Left lung (tissue), 14 donors: ENCODE measurements at places on chromosomes 2 and 18. TPM values are rescaled to one million over a fixed set of nuclear protein-coding genes. Genes with fewer than 3 reads are reported as not detected.

TSPYL6 gene
- polyA plus RNA-seq = 0.17 TPM

ANTXR1 gene
- polyA plus RNA-seq = 85.8 TPM

MSH2 gene
- 59.1 TPM for polyA plus RNA-seq

TMEM37 gene
- polyA plus RNA-seq = 27.6 TPM

SPEG gene
- polyA plus RNA-seq = 21.5 TPM

TGFA gene
- polyA plus RNA-seq = 0.77 TPM

CSRNP3 gene
- 8.5 TPM for polyA plus RNA-seq

SCN9A gene
- polyA plus RNA-seq = 12.2 TPM

CIDEA gene
- polyA plus RNA-seq = 1.9 TPM

PSMA8 gene
- not detected for polyA plus RNA-seq

CNGA3 gene
- not detected for polyA plus RNA-seq

DUSP11 gene
- 34.3 TPM for polyA plus RNA-seq

ST8SIA3 gene
- polyA plus RNA-seq = 0.24 TPM

CTDSP1 gene
- polyA plus RNA-seq = 150 TPM

PER2 gene
- 8.7 TPM for polyA plus RNA-seq

DLX2 gene
- not detected for polyA plus RNA-seq

ALK gene
- polyA plus RNA-seq = not detected

DNA sequence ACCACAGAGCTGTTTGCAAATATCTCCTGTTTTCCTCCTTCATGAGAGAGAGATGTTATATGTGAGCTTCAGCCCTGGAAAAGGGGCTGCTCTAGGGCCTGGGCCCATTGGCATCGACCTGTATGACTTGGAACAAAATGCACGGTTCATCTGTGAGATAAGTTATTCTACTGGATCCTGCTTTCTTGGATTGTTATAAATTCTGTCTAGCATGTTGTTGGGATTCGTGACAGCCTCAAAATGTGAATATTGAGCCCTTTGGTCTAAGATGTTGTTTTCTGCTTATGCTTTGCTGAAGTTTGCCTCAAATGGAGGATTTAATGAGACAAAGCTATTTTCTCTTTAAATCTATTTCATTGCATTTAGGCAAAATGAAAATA is 372.9 kb downstream of the EN1 start:
- no peak for DNase-seq

DNA sequence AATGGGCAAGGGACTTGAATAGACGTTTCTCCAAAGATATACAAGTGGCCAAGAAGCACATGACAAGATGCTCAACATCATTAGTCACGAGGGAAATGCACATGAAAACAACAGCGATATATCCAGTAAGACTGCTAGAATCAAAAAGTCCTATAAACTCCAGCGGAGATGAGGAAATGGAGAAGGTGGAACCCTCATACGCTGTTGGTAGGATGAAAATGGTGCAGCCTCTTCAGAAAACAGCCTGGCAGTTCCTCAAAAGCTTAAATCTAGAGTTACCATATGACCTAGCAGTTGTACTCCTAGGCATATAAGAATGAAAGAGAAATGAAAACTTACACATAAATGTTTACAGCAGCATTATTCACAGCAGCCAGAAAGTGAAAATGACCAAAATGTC is 48.1 kb downstream of the HPCAL1 start:
- no peak for DNase-seq

GRCh38 chr2:392926-393280 is 105.0 kb upstream of the ALKAL2 start:
- no peak for DNase-seq

- DNase-seq = no peak
Measured at GRCh38 chr2:167134381-167135072, 246.2 kb downstream of the XIRP2 start.

GRCh38 chr2:235609321-235609720 is 115.5 kb downstream of the AGAP1 start:
- no peak for DNase-seq

- DNase-seq = no peak
Measured at GRCh38 chr2:32363597-32363996, 6.8 kb downstream of the BIRC6 start.

DNA sequence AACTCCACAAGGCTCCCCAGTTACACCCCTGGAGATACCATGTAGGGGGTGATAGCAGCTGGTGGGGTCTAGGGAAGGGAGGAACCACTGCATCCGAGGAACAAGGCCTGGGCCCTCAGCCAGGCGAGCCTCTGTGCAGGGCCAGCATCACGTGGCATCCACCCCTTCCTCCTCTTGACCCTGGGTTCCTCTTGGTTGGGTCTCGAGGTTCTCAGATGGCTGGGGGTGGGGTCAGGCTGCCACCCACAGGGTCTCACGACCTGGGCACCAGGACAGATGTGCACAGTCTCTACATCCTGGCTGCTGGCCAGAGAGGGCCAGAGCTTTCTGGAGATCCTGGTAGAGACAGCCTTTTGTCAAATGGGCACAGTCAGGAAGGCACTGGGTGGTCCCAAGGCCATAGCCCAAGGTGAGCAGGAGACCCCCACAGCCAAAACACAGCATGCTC is 10.4 kb downstream of the HS6ST1 start:
- DNase-seq = peak; percentile 50

DNA sequence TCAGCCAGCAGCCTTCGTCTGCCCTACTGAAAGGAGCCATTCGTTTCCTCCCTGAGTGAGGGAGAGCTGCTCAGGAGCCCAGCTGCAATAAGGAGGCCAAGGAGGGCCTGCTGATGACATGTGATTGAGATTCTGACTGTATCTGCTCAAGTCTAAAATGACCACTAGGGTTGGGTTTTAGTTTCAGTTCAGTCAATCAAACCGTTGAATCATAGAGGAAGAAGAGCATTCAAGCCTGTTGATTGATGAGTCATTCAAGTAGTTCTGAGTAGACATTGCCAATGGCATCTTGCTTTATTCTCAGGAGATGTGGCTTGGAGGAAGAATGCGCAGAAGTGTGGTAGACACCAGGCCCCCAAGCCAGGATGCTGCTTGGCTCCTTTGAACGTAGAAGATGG is 19.9 kb upstream of the BCL2L11 start:
- no peak for DNase-seq

DNA sequence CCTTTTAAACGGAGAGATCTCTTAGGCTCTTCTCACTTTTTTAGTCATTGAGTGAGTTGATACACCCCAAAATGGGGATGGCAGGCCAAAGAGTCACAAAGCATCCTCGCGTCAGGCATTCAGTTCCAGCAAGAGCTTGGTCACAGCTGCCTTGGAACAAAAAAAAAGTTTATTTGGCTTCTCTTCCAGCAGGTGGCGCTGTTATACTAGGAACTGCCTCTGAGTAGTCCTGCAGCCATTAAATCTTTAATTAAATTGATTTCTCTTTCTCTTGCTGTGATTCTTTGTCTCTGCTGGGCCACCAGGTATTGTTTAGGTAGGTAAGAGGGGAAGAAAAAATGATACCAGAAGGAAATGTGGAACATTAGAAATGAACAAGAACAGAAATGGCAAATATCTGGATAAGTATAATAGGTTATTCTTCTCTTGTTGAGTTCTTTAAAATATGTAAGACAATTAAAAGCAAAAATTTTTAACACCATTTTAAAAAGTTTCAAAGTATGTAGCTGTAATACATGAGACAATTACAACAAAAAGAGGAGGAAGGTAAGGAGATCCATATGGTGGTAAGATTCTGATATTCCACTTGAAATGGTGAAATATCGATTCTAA is 175.1 kb downstream of the GALNT1 start:
- no peak for DNase-seq

- DNase-seq = peak; percentile 40
Measured at GRCh38 chr2:216023055-216023648, 9.8 kb upstream of the MREG start.

DNA sequence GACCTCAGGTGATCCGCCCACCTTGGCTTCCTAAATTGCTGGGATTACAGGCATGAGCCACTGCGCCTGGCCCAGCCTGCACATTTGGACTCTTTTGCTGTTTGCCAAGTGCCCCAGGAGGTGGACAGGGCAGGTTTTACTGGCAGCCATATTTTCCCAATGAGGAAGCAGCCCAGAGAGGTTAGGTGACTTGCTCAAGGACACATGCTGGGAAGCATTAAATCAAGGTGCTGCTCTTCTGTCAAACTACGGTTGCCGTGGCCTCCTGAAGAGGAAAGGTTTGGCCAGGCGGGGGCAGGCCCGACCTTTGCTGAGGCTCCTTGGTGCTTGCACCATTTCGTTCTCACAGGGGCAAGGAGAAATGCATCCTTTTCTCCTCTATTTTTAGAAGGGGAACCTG is 44.0 kb downstream of the DNMT3A start:
- peak; percentile 27 for DNase-seq

GRCh38 chr2:171347591-171348032 is 86.2 kb downstream of the METTL8 start:
- DNase-seq = no peak

DNA sequence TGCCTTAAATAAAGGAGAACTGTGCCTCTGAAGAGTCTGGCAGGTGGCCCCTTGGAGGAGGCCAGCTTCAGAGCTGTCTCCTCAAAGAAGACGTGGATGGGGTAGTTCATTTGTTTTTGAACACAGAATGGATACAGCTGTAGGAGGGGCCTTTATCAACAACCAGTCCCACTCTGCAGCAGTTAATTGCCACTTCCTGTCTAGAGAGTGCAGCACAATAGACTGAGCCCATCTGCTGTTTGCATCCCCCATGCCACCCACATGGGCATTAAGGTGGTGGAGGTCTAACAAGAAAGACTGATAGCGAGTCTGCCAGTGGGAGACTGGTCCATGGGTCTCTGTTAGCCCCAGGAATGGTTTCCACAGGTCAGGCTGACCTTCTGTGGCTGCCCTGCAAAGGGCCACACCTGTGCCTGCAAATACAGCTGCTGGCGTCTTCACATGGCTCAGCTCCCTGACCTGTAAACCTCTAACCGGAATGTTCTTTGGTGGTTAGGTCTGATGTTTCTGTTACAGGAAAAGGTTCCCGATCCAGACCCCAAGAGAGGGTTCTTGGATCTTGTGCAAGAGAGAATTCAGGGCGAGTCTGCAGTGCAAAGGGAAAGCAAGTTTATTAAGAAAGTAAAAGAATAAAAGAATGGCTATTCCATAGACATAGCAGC is 153.3 kb upstream of the ITGA6 start:
- DNase-seq = no peak

- DNase-seq = no peak
Measured at GRCh38 chr18:70216788-70217187, 11.3 kb upstream of the RTTN start.

GRCh38 chr2:239531456-239532241 is 130.8 kb upstream of the HDAC4 start:
- DNase-seq = no peak

- no peak for DNase-seq
Measured at GRCh38 chr2:175351512-175351911, 170.0 kb upstream of the ATP5MC3 start.

DNA sequence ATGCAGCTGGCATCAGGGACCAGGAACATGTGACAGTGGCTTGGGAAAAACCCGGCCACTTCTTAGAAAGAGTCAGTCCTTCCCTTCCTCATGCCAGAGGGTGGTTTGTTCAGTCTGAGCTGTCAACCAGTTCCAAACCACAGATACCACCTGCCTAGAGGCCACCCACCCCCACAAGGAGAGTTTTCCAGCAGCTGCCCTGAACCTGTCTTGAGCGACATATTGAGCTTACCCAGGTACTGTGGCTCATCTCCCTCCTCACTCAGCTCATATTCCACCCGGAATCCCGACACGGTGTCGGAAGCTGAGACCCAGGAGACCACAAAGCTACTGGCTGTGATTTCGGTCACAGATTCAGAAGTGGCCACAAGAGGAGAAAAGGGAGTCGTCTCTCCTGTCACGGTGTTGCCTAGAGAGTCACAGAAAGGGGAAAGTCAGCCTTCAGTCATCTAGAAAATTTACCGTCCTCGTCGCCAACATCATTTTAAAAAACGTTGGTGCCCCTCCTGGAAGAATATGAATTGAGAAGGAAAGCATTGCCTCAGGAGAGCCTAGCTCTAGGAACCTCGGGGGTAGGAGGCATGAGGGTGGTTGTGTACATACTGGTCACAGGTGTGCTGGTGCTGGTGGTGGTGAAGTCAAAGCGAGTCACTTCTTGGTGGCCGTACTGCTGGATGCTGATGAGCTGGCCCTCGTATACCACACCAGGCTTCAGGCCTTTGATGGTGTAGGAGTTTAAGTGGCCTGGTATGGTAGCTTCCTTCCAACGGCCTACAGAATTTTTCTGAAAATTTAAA is 26.3 kb downstream of the FN1 start:
- DNase-seq = no peak

DNA sequence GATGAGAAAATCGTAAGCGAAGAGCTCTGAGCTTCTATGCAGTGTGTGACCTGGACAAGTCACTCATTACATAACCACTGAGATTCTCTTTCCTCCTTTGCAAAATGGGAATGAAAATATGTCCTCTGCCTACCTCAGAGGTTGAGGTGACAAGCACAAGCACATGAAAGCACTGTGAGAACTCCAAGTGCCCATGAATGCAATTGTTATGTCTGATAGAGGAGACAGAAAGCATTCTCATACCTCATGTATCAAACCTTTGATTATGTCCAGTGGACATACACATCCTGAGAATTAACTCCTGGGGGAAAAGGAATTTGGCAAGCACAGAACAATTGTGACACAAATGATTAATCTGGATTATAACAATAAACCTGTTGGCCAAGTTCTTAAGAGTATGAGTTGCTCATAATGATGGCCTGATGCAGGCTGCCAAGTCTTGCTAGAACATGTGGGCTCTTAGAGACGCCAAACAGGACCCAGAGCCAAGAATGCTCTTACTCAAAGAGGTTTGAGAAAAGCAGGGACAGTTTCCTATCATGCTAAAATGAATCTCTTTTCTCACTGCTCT is 8.5 kb upstream of the RMDN2 start:
- no peak for DNase-seq

DNA sequence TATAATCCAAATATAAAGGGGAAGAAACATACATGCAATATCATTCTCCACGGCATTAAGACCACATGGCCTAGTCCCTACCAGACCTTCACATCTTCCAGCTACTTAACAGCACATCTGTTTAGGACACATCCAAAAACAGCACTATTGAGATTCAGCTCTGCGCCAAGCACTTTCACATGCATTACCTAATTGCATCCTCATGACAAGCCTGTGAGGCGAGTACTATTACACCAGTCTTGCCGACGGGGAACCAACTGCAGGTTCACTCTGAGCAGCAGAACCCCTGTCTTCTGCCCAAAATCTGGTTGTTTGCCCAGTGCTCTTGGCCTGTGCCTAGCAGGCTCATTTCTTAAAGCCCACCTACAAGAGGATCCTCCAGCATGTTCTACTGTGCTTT is 66.7 kb downstream of the AAK1 start:
- no peak for DNase-seq

- DNase-seq = no peak
Measured at GRCh38 chr2:26509141-26509540, 31.2 kb upstream of the OTOF start.

DNA sequence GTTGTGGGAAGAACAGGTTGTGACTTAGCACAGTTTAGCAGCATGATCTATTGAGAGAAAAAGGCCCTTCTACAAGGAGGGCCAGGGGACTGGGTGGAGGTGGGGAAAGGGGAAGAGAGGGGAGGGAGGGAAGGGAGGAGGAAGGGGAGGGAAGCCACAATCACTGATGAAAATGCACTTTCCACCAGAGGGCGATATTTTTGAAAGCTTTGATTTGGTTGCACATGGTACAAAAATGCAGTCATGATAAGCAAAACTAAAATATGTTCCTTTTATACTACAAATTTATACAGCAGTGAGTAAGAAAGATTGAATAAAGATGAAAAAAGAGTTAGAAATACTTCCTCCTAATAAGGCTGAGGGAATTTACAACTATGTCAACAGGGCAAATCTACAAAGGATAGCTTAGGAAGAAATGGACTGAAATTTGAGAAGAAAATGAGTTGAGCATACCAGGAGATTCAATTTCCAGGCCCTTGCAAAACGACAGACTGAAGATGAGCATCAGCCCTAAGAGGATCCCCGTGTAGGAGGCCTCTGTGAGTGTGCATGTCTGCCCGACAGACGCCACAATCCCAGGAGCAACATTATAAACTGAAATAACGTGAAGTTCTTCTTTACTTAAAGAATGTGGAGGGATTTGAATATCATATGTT is 17.2 kb downstream of the SH3YL1 start:
- no peak for DNase-seq
